ENCODE measurements at places on chromosomes 3 and 15.

DNA sequence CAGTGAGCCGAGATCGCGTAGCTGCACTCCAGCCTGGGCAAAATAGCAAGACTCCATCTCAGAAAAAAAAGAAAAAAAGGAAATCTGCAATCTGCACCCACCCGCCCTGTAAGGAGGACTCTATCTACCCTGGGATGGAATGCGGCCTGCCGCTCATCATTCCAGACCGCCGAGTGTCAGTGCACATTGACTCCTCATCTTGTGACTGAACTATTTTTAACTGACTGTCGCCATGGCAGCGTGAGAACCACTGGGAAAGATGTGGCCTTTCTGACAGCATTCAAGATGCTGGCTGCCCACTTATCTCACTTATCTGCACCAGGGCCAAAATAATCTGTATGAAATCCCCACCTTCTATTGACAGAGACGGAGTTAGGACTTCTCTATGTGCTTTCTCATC lies 38.8 kb upstream of the ANKRD34C start:
- no peak for DNase-seq

GRCh38 chr3:45779746-45780735 lies 16.3 kb downstream of the SLC6A20 start:
- DNase-seq, result no peak

- DNase-seq, result no peak
Observed at GRCh38 chr15:101445562-101446517, 43.7 kb downstream of the PCSK6 start.

- no peak for DNase-seq
Observed at GRCh38 chr3:2822611-2823010, 287.6 kb downstream of the IL5RA start.

DNA sequence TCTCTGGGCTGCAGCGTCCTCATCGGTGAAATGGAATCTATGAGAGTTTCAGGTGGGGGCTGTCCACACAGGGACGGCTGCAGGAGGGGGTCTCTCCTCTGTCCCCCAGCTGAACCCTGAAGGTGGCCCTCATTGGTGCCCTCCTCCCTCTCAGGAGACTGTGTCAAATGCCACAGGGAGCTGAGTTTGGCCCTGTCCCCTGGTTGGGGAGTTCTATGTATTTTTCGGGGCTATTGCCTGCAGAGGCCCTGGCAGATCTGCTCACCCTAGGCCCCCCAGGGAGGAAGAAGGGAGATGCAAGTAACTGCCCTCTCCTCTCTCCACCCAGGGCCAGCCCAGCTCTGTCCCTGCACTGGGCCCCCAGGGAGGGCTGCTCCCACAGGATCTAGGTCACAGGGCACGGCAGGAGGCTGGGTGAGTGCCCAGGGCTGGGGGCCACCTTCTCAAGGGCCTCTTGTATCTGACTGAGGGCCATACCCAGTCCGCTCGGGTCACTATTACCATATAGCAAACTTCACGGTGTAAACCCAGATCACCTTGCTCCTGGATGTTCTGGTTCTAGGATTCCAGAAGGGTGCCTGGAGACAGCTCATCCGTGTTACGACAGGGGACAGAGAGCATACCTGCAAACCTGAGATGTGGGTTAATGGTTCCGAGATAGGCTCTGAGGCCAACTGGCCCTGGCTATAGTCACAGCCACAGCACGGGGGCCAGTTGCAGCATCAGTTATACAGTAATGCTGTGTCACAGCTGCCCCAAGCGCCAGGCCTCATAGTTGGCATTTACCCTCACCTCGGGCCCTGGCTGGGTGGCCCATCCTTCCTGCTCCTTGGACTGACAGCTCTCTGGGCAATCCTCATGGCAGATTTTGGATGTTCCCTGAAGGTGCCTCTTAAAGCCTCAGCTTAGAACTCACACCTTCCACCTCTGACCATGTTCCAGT lies 102.4 kb upstream of the PRR23E start:
- no peak for DNase-seq

- DNase-seq, result no peak
Observed at GRCh38 chr3:153244961-153245360, 82.9 kb downstream of the RAP2B start.

GRCh38 chr15:57591237-57591821 lies 375 bp upstream of the MYZAP start:
- no peak for DNase-seq

DNA sequence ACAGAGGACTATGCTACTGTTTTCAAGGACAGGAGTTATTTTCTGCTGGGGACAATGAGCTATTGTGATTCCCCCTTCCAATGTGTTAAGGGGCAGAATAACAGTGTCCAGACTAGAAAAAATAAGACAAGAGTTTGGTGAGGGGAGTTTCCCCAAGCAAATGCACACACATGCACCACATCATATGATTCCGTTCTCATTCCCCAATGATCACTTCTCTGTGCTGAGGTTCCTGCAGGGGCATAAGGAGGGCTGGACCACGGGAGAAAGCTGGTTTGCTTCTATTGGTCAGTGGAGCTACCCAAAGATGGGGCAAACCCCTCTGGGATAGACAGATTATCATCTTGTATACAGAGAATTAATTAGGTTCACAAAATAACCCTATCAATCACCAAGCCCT lies 80.6 kb downstream of the RBPMS2 start:
- DNase-seq, result no peak

- no peak for DNase-seq
Observed at GRCh38 chr3:36697229-36698001, 66.9 kb downstream of the DCLK3 start.

GRCh38 chr3:28089527-28089897 lies 151.9 kb upstream of the CMC1 start:
- DNase-seq, result no peak

DNA sequence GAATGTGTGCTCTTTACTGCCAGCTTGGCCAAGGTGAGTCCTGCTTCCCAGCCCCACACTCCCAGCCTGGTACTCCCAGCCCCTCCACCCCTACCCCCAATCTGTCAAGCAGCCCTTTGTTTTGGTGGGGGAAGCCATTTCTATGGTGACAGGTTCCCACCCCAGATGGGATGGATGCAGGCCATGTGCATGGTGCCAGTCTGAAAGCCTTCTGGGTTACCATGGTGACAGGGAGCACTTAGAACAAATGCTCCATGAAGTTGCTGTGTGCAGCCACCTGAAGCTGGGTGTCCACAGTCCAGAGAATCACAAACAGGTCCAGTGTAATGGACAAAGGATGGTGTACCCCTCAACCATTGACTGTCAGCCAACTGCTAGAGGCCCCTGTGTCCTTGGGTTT lies 19.1 kb upstream of the VILL start:
- no peak for DNase-seq

GRCh38 chr15:82543160-82543559 lies 2.9 kb upstream of the RPS17 start:
- no peak for DNase-seq

DNA sequence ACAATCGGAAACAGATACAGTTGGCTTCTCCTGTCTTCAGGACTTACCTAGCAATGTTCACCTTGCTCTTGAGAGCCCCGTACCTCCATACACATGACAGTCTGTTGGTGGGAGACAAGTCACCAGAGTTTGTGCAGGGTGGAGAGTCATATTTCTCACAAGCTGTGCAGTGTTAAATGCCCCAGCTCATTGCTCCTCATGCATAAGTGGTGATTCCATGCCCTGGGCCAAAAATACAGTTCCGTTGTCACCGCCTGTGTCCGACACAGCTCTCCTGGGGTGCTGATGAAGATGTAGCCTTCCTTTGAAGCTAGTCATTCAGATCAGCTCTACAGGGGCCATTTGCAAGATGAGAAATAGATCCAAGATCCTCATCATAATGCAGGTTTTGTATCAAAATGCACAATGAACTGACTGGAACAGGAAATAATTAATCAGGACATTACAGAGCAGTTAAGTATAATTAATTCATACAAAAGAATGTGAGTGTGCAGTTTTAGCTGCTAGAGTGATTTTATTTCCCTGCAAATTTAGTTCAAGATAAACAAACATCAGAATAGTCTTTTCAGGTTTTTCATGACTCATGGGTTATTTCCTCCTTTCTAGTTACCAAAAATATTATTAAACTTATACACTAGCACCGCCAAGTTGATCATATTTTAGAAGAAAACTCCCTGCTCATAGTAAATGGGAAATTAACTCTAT lies 66.5 kb downstream of the CD47 start:
- no peak for DNase-seq

DNA sequence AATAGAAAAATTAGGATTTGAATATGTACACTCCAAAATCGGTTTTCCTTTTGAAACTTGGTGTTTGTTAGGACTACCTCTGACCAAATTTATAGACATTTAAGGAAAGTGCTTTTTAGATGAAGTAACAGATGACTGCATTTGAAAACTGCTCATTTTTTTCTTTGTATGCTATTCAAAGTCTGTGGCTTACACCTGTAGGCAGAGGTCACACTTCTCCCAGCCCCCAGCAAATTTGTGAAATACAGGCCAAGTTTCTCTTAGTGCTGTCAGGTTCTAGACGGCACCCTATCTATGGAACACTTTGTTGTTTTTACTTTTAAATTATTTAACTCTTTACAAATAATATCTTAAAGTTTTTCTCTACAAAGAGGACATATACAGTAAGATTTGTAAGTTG lies 100.8 kb upstream of the C15orf61 start:
- DNase-seq, result no peak

- DNase-seq, result no peak
Observed at GRCh38 chr3:188529228-188529627, 375.3 kb downstream of the LPP start.

GRCh38 chr15:91535856-91536500 lies 317.5 kb upstream of the SLCO3A1 start:
- DNase-seq, result no peak

GRCh38 chr3:189099031-189099471 lies 72.7 kb upstream of the TPRG1 start:
- no peak for DNase-seq

- no peak for DNase-seq
Observed at GRCh38 chr3:5565026-5565425, 377.5 kb downstream of the EDEM1 start.

DNA sequence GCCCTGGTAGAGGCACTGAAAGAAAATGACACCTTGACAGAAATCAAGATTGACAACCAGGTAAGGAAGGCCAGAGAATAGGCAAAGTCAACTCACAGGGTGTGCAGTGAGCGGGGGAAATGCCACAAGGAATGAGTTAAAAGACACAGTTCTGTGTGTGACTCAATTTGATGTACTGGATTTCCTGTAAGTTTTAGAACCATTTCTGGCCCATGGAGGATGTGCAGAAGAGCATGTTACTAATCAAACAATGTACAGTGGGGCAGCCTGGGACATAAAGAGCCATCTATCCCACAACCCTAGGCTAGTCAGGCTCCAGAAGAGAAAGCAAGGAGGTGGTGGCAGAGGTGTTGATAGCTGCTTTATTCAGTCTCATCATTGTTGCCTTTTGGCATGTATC lies 31.2 kb upstream of the TMOD3 start:
- DNase-seq, result no peak

DNA sequence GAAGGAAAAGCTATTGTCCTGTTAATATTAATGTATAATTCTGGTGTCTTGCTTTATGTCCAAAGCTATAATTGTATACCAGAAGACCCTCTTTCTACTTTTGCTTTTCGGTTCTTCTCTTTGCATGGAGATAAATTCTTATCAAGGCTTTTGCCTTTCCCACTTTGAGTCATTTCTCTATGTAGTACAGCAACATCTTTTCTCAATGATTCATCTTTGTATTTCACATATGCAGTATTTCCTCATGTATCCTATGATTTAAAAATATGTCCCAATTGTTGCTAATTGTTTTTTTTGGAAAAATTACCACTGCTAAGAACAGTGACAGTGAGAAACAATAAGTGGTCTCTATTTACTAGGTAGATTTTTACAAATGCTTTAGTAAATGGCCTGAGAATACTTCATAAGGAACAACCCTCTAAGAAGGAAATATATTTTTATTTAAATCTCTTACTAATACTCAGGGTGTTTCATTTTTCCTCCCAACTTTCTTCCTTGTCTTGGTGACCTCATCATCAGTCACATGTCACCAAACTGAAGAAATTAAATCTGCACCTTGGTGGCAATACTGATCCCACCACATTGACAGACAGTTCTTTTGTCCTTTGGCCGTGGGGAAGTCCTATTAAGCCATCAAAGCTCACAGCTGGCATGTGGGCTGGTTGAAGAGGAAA lies 290.6 kb downstream of the SATB1 start:
- no peak for DNase-seq

DNA sequence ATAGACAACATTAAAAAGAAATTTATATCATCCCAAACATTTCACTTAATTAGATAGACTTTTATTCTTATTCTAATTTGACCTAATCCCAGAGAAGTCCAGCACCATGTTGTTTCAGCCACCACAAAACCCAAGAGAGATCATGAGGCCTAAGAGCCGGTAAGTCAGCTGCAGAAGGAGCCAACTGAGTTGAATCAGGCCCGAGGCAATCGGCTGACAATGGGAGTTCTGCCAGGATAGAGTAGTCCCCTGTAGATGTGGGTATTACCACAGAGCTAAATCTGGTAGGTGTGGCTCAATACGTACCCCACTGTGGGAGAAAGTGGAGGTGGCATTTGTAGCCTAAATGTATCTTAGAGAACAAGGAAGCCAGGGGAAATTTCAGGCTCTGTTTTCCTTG lies 49.7 kb upstream of the UMPS start:
- DNase-seq, result no peak

GRCh38 chr3:28982906-28983305 lies 298.0 kb upstream of the RBMS3 start:
- DNase-seq, result no peak

- peak; percentile 73 for DNase-seq
Observed at GRCh38 chr15:60358935-60359682, 38.7 kb downstream of the ANXA2 start.

GRCh38 chr3:79491029-79491641 lies 276.7 kb downstream of the ROBO1 start:
- DNase-seq, result no peak

DNA sequence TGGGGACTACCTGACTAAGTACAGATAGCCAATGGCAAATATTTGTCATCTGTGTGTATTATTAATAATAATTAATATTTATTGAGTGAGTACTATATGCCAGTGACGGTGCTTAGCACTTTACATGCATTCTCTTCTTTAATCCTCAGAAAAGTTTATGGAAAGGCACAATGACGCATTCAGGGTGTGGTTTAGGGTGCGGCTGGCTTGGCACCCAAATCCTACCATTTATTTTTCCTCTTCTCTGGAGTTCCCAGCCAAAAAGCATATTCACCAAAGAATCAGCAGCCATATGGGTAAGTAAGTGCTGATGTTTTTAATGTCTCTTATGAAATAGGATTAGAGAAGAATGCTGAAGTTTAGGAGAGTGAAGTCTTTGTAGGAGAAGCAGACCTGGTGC lies 140.4 kb upstream of the TP63 start:
- no peak for DNase-seq

- no peak for DNase-seq
Observed at GRCh38 chr15:66641485-66642315, 60.3 kb upstream of the SMAD6 start.
